Stimulated activated CD4-positive, alpha-beta T cell treated with anti-CD3 and anti-CD28 coated beads, Interleukin-1b, Interleukin-23, amount 100 ng/mL, for 48 hours (primary cell): ENCODE measurements at places on chromosomes 11 and 22.

- no peak for DNase-seq
Observed at GRCh38 chr11:66087148-66087908, 17.3 kb downstream of the PACS1 start.

DNA sequence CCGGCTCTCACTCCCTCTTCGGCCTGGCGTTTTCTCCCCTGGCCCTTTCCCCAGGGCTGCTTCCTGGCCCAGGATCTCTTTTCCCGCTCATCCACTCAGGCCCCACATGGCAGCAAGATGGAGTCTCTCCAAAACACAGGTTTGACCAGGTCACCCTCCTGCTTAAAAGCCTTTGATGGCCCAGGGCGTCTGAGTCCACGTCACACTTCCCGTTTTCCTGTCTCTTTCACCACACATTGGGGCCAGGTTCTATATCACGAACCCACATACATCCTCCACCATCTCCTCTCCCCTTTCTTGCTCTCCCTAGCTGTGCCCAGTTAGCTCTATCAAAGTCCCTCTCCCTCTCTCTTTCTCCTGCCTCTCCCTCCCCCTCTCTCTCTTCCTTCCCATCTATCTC, 7.8 kb upstream of the LRRC32 start:
- no peak for DNase-seq

GRCh38 chr11:28899706-28900105, 791.5 kb downstream of the METTL15 start:
- DNase-seq, result no peak

DNA sequence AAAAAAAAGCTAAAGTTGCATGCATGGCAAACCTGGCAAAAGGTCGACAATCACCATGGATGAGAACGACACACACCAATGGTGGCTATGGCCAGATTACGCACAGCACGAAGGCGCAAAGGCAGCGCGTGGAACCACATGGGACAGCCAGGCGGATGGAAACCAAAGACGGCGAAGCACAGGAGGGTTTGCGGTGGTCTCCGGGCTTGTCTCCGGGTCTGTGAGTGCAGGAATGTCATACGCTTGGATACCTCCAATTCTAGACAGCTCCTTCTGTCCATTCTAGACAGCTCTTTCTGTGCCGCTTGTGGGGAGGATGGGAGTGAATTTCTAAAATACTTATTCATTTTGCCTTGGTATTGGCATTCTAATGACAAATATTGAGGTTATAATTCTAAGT, 685.4 kb downstream of the BRD1 start:
- DNase-seq, result no peak

- DNase-seq, result no peak
Observed at GRCh38 chr11:71197096-71197495, 55.3 kb downstream of the SHANK2 start.

DNA sequence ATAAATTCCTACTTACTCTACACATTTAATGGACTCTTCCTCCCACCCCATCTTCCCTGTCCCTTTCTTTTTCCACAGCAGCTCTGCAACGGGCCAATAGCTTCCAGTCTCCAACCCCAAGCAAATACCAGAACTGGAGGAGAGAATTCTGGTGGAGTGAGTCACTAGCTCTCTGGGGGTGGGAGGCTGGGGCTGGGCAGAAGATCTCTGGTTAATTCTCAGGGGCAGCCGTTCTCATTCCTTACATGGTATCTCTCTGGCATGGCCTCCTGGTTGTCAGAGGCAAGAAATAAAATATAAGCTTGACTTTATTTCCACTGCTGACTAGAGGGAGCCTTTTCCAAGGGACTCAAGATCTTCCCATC, 90.4 kb upstream of the PARVA start:
- DNase-seq, result no peak

- DNase-seq, result peak; percentile 16
Observed at GRCh38 chr11:69718147-69718546, 14.3 kb upstream of the FGF19 start.

DNA sequence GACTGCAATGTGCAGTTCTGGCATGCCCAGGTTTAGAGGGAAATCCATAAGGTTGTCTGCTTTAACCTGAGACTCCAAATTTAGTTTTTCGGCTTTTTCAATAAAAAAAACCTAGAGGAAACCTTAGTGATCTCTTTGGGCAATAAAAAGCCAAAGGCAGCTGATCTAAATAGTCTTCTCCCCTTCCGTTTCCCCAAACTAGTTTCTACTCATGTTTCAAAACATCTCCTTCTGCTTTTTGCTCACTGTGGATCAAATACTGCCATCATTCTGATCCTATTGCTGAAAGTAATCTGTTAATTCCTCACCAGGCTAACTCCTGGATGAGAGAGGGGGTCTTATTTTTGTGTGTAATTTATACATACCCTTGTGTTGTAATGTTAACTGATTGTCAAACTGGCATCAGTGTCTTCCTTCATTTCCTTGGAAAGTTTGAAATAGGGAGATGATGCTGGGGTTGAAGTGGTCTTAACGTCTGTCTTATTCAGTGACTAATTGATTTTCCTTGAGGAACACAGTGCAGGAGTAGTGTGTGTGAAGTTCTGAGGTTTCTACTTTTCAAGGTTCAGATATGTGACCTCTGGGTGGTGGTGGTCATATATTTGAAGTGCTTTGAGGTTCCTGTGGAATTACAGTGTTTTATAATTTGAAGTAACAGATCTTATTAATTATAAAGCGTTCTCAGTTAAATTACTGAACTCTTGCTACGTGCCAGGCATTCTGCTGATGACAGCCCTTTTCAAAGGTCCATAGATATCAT, 55.0 kb downstream of the ARHGAP42 start:
- no peak for DNase-seq

DNA sequence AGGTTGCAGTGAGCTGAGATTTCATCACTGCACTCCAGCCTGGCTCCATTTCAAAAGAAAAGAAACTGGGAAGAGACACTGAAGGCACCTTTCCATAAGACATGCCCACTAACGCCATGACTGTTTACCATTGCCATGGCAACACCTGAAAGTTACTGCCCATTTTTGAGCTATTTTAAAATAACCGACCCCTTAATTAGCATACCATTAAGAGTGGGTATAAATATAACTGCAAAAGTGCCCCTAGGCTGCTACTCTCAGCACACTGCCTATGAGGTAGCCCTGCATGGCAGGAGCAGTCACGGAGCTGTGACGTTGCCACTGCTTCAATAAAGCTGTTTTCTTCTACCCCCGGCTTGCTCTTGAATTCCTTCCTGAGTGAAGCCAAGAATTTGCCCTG, 9.9 kb upstream of the RNASEH2C start:
- DNase-seq, result no peak

DNA sequence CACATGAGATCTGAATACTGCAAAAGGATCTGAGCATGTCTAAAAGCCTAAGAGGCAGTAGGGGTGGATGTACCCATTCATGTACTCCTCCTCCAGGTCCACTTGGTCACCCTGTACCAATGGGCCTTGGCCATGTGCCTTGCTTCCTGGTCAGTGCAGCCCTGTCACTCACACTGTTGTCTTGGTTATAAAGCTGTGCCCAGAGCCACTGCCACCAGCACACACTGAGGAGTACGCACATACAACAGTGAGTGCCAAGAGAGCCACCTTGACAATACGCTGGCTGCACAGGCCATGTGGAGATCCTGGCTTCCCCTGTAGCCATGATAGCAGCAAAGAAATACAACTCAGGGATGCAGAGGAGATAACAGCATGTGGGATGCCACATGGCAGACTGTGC, 96.4 kb upstream of the LDLRAD3 start:
- no peak for DNase-seq

DNA sequence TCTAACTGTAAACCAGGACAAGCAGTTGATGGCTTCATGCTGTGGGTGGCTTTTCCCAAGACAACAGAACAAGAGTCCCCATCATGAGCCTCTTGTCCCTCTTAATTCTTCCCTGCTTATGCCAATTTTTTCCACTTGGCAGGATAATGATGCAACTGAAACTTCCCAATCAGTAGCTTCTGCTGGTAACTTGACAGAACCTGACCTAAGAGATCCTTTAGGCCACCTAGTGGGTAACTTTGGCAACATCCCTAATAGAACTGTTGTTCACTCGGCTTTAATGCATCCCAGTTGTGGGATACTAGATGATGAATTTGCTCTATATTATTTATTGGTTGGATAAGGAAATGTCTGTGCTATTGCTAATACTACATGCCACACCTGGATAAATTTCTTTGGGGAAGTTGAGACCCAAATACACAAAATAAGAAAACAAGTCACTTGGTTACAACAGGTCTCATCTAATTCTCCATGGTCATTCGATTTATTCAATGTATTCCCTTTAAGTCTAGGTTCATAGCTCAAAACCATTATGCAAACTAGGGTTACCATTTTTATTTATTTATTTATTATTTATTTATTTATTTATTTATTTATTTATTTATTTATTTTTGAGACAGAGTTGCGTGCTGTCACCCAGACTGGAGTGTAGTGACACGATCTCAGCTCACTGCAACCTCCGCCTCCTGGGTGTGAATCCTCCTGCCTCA, 41.4 kb upstream of the NFAM1 start:
- no peak for DNase-seq

DNA sequence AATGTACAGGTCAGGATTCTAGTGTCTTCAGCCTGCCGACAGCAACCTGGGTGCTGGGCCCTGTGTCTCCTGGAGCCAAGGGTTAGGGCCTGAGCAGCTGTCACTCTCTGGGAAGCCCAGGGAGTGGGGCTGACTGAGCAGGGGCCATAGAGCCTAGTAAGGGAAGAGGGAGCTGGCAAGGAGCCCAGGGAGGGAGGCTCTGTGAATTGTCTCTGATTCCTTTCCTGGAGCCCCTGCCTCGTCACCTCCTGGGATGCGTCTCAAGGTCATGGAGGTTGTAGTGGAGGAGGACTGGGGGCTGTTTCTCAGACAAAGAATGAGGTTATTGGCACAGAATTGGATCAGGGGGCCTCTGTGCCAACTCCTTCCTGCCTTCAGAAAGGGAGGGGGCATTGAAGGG, 11.8 kb downstream of the SOX10 start:
- no peak for DNase-seq

GRCh38 chr22:20569059-20570058, 61.9 kb downstream of the MED15 start:
- peak; percentile 70 for DNase-seq

DNA sequence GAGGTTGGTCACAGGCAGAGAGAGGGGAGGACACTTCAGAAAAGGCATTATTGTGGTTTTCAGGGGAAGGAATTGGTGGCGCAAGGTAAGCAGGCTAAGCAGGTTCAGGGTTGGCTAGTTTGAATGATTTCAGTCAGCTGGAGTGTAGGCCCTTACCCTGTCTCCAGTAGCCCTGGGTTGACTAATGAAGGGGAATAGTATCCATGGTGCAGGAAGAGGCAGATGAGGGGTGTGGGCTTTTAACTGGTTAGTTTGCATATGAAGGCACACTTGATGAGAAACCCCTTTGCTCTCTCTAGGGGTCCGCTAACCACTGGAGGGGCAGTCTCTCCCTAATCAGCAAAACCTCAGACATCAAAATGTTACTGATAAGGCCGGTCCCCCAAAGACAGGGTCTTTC, 249.7 kb downstream of the AASDHPPT start:
- DNase-seq, result no peak

- no peak for DNase-seq
Observed at GRCh38 chr11:102920118-102920684, 35.3 kb downstream of the MMP13 start.

DNA sequence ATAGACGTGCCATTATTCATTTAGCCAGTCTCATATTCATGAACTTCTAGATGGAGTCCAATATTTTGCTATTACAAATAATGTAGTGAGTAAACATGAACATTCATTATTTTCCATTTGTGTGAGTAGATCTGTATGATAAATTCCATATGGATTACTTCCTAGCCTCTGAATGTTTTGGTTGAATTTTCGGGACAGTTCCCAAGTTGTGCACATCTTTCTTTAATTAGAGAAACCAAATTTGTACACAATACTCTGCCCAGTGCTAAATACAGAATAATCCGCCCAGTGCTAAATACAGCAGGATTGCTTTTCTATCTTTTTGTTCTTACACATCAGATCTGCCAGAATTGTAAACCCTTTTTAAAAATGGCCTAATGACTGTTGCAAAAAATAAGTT, 17.1 kb upstream of the APLP2 start:
- no peak for DNase-seq

DNA sequence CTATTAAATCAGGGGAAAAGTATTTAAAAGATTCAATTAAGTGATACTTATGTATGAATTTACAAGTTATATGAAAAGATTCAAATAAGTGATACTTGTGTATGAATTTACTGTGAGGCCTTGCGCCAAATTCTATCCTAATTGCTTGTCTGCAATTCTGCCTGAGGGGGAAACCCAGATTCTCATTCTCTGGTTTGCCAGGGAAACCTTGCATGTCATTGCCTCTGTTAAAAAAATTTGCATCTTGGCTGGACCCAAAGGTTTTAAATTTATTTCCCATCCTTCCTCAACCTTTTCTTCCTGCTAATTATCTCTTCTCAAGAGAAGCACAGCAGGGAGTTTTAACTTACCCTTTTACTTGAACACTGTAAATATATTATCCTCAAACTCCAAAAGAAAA, 13.8 kb downstream of the OLFML1 start:
- no peak for DNase-seq

DNA sequence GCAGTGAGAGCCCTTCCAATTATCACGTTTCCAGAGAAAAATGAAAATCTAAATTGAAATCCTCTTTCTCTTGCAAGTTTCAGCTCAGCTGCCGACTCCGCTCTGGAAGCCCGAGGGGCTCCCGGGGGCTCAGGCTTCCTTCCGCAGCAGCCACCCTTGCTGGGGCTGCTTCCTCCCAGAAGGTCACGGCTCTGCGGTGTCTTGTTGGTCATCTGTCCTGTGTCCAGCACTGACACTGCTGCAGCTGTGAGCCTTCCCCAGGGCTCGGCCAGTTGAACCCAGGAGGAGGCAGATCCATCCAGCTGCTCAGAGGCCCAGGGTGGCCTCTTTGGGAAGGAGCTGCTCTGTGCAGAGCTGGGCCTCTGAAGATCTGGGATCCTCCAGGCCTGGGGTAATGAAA, 1337.2 kb downstream of the TBC1D22A start:
- no peak for DNase-seq

GRCh38 chr22:17734187-17734586, 40.1 kb downstream of the BID start:
- peak; percentile 32 for DNase-seq

DNA sequence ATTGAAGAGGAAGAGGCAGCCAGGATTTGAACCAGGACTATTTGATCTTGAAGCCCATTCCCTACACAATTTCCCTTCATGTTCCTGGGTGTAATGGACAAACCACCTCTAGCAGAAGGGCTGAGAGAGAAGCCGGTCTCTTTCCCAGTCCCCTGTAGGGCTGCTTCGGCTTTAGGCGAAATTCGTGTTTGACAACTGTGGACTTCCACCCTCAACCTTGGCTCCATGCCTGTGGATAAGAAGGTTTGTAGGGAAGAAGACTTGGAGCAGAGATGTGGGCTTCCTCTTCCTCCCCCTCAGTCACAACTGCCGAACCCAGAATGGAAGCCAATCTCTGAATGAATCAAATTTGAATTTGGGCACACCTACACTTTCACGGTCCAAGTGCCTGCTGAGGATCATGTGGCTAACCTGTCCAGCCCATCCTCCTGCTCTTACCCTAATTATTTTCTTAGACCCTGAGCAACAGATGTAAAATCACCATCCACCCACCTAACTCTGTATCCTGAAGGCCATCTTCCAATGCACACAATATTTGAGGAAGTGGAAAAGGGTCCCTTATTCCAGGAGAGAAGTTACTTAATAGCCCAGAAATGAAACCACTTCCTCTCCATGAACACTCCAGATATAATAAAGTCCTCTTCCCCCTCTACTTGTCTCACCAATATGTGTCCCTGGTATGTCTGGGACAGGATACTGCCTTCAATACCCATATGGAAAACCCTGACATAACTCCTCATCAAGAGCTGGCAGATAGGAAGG, 10.1 kb upstream of the SCN2B start:
- DNase-seq, result no peak
